ENCODE measurements at places on chromosomes 1 and 21.

GRCh38 chr21:39336457-39337008 lies 12.4 kb downstream of the HMGN1 start:
- DNase-seq, result no peak

DNA sequence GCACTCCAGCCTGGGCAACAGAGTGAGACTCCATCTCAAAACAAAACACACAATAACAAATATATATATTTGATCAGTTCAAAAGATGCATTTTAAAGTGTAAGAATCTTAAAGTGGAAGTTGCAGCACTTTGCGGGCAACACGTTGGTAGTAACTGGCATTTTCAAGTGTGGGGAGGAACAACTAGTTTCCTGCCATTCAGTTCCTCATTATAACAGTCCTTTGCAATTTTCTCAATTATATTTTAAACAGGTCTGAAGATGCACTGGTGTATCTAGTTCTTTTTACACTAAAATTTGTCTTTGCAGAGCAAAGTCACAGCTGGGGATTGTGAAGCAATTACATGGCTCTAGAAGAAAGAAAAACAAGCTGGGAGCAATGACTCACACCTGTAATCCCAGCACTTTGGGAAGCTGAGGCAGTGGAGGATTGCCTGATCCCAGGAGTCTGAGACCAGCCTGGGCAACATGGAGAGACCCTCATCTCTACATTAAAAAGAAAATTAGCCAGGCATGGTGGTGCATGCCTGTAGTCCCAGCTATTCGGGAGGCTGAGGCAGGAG lies 25.3 kb downstream of the RRAGC start:
- DNase-seq, result no peak

- DNase-seq, result no peak
Observed at GRCh38 chr1:227191607-227192006, 126.7 kb downstream of the CDC42BPA start.

GRCh38 chr1:42691157-42691498 lies 8.9 kb downstream of the YBX1 start:
- DNase-seq, result no peak

- DNase-seq, result no peak
Observed at GRCh38 chr1:15826810-15827507, 19.5 kb upstream of the UQCRHL start.

- no peak for DNase-seq
Observed at GRCh38 chr21:17416139-17416538, 96.7 kb upstream of the CXADR start.

GRCh38 chr1:156149374-156150332 lies 3.7 kb upstream of the SEMA4A start:
- DNase-seq, result no peak

GRCh38 chr1:226983992-226984364 lies 43.9 kb downstream of the COQ8A start:
- no peak for DNase-seq

GRCh38 chr1:114701931-114702330 lies 6.6 kb upstream of the AMPD1 start:
- no peak for DNase-seq

GRCh38 chr1:184598403-184599193 lies 156.1 kb downstream of the EDEM3 start:
- DNase-seq, result no peak

All from hindlimb muscle (tissue), 1 donor.